ENCODE measurements at places on chromosomes 5 and 9. TPM values are rescaled to one million over a fixed set of nuclear protein-coding genes. Genes with fewer than 3 reads are reported as not detected.

Gene SHOC1
- total RNA-seq, result not detected

Gene PCDHGA2
- 0.62 TPM for total RNA-seq

Gene IRX4
- 0.28 TPM for total RNA-seq

Gene EIF4E1B
- not detected for total RNA-seq

Gene CKMT2
- total RNA-seq, result not detected

Gene ABCA2
- 27.1 TPM for total RNA-seq

Gene MEF2C
- 0.05 TPM for total RNA-seq

Gene PLAC8L1
- 0.26 TPM for total RNA-seq

Gene NME5
- total RNA-seq, result not detected
